Substantia nigra (tissue), 51 donors: ENCODE measurements at places on chromosomes 7 and 10.

- no peak for DNase-seq
Observed at GRCh38 chr7:27516421-27516820, 146.3 kb downstream of the HIBADH start.

GRCh38 chr7:23967949-23968599 lies 258.1 kb downstream of the STK31 start:
- no peak for DNase-seq

- no peak for DNase-seq
Observed at GRCh38 chr10:43958964-43959363, 310.3 kb upstream of the ZNF32 start.

DNA sequence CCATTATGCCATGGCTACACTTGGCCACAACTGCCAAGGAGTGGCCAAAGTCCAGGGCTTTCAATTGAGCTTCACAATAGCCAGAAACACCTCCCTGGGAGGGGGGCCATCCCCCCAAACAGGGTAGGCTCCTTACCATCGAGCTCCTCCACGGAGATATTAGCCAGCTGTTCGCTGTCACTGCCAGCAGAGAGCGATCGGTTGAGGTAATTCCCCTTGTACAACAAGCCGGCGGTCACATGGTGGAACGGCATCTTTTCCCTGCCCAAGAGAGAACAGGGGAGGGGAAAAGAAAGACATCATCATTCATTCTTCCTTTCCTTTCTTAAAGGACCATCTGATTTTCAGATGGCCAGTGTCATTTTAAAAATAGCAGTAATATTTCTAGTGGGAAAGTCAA lies 133.6 kb downstream of the CALN1 start:
- DNase-seq: no peak

GRCh38 chr7:159027056-159027788 lies 117.4 kb downstream of the VIPR2 start:
- DNase-seq: no peak

DNA sequence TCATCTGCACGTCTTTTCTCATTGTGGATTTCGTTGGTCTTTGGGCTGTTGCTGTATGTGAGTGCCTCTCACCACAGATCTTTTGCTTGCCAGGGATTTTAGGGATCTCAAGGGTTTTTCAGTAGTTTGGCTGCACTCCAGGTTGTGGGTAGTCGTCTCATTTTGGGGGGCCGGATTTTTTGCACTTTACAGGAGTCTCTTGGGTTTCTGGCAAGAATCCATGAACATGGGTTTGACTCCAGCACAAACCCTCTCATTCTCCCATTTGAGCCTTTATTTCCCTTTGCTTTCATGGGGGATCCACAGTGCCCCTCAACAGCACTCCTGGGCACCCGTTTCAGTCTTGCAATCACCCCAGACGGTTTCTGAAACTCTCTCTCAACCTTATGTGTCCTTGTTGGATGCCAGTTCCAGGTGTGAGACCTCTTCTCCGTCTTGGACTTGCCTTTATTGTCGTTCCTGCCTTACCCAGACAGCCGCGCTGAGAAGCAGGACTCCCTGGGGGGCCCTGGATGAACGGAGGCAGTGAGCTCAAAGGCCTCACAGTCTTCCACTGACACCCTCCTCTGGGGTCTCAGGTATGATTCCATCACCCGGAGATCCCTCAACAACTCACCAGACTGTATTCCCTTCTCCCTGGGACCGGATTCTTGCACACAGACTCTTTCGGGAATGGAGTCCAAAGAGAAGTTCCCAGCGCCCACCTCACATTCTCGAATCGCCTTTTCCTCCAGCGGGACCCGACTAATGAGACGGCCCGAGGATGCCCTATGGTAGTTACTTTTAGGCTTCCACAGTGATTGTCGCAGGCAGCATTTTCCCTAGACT lies 18.8 kb upstream of the ZNF273 start:
- DNase-seq: no peak

DNA sequence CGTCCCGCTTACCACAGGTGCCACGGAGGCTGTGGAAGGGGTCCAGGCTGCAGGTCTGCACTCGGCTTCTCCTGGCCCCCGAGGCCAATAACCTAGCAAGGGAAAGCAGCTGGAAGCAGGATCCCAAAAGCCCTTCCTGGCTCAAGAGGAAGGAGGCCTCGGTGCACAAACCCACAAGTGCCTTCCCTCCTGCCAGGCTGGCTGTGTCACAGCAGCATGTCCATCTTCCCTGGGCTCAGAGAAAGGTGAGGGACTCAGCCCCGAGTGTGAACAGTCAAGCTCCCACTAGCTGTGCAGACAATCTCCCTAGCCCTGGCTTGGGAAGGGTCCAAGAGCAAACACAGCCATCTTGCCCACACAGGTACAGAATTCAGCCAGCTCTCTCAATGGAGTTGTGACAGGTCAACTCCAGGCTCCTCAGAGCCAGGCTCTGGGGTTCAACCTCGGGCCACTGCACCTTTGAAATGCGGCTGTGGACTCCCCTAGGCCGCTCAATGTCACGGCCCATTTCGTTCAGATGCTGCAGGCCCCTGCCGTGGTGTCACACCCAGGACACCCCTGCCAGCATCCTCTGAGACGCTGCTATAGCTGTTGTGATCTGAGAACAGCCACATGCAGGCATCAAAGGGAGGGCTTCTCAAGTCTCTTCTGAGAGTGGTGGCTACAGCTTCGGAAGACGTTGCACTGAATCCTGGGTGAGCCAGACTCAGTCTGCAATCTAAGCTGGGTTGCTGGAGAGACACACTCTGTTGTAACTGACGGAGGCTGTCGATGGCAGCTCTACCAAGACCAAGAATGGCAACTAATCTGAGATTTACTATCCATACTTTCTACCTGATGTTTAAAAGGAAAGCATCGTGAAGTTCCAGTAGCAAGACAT lies 137.9 kb downstream of the DIP2C start:
- DNase-seq: no peak

GRCh38 chr7:71718563-71718962 lies 586.6 kb downstream of the GALNT17 start:
- DNase-seq: no peak
